GM23248 (cell line): ENCODE measurements at places on chromosomes 5 and 9. TPM values are rescaled to one million over a fixed set of nuclear protein-coding genes. Genes with fewer than 3 reads are reported as not detected.

The RUFY1 gene
- 27.2 and 29.5 TPM in 2 replicates for polyA plus RNA-seq

The XPA gene
- polyA plus RNA-seq = 14.3 and 17.4 TPM in 2 replicates

DNA sequence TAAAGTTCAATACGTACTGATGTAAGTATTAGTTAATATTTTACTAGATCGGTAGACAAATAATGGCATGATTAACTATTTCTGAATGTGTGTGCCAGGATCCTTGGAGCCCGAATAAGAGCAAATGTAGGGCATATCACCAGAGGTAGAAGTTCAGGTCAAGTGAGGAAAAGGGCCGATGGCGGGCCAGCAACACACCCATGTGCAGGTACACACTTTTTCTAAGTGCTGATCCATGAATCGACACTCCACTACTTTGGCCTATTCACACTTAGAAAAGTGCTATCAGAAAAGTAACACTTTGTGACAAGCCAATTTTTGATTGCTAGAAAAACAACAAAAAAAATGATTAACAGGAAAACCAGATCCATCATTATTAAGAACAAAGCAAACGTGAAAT, 150.3 kb downstream of the AUH start:
- H3K4me3 ChIP-seq = peak overlapping the region; percentile 66; the same call in 1 of the 2 replicates
- no peaks in the 10 kb centered on the region for H3K27me3 ChIP-seq
- H3K27ac ChIP-seq = no peak overlapping the region
- no peaks in the 10 kb centered on the region for H3K36me3 ChIP-seq

DNA sequence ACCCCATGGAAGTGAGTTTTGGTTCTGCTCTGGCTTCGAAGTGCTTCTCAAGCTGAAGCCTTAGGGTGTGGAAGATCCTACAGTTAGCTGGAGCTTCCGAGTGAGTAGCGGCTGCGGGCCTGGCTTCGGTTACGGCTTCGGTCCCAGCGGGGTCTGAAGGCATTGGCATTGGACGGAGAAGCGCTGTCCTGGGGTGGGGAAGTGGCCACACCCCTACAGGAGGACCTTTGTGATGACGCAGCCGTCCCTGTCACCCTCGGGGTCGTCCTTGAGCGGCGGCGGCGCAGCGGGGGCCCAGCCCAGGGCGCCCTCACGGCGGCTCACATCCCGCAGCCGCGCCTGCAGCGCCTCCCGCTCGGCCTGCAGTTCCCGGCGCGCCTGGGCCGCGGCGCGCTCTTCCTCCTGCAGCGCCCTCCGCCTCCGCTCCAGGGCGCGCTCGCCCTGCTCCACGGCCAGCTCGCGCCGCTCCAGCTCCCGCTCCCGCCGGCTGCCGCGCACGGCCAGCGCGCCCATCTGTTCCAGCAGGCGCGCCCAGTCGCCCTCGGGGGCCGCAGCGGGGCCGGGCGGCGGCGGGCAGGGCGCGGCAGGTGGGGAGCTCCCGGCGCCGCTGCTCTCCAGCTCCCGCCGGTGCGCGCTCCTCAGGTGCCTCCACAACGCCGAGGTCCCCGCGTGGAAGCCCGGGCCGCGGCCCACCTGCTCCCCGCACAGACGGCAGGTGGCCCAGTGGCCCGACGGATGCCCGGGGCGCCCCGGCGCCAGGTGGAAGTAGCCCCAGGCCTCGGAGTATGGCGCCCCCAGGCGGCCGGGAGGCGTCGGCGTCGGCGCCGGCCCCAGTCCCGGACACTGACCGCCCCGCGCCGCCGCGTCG, 9.9 kb downstream of the ZBED3 start:
- no peaks in the 10 kb centered on the region for H3K27me3 ChIP-seq
- H3K4me3 ChIP-seq = peak overlapping the region; percentile 58
- DNase-seq = peak; percentile 85
- H3K27ac ChIP-seq = no peak overlapping the region
- peaks cover 9% of the 10 kb centered on the region for H3K4me1 ChIP-seq

DNA sequence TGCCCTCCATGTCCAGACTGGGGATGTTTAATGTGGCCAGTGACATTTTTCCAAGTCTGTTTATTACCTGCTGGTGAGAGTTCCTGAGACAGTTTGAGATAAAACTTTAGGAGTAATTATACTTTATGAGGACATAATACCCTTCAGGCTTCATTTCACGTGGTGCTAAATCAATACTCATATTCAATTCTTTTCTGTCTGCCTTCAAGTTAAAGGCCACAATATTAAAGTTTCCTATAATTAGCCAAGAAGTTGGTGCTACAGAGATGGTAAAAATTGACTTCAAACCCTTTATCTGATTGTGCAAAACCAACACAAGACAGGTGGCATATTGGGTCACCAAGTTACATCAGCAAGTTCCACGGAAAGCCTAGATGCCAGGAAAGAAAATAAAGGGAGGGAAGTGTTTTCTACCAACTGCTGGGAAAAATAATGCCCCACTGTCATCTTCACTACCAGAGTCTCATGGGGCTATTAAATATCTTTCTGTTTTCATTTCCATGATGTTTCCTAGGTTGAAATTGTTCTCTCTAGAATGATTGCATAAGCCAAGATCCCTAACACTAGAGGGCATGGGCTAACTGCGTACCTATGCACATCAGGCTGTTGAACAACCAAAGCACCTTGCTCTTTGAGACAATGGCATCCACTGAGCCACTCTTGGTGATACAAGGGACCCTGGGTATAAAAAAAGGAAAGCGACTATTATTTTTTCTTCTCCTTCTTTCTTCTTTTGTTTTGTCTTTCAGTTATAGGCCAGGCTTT, 68.7 kb downstream of the INSYN2B start:
- no peak for DNase-seq
- no peaks in the 10 kb centered on the region for H3K36me3 ChIP-seq
- no peak overlapping the region for H3K4me3 ChIP-seq
- no peaks in the 10 kb centered on the region for H3K27me3 ChIP-seq
- no peak overlapping the region for H3K27ac ChIP-seq
- H3K4me1 ChIP-seq = peaks cover 15% of the 10 kb centered on the region

DNA sequence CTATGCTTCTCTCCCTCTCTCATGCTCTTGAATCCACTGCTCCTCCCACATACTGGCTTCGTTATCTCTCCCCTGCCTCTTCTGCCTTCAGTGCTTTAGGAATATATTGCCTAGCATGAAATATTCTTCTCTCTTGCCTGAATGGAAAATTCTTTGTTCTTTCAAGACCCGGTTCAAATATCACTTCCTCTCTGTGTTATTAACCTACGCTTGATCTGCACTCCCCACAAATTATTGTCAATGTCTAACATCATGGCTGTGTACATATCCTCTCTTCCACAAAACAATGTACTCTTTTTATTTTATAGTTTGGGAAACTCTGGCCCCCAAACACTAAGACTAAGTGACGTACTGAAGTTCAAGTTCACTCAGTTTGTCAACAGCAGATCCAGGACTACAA, 211.0 kb downstream of the SEC61B start:
- no peak overlapping the region for H3K4me3 ChIP-seq
- H3K4me1 ChIP-seq = peaks cover 36% of the 10 kb centered on the region

GRCh38 chr5:117118499-117118898, 543.9 kb upstream of the SEMA6A start:
- no peaks in the 10 kb centered on the region for H3K4me1 ChIP-seq
- DNase-seq = no peak
- H3K27me3 ChIP-seq = no peaks in the 10 kb centered on the region
- no peak overlapping the region for H3K27ac ChIP-seq
- H3K36me3 ChIP-seq = no peaks in the 10 kb centered on the region

- H3K36me3 ChIP-seq = no peaks in the 10 kb centered on the region
- H3K4me3 ChIP-seq = no peak overlapping the region
- no peaks in the 10 kb centered on the region for H3K27me3 ChIP-seq
- DNase-seq = no peak
- peaks cover 16% of the 10 kb centered on the region for H3K4me1 ChIP-seq
These were observed 265.8 kb downstream of the SYK start for GRCh38 chr9:91067306-91067860.

DNA sequence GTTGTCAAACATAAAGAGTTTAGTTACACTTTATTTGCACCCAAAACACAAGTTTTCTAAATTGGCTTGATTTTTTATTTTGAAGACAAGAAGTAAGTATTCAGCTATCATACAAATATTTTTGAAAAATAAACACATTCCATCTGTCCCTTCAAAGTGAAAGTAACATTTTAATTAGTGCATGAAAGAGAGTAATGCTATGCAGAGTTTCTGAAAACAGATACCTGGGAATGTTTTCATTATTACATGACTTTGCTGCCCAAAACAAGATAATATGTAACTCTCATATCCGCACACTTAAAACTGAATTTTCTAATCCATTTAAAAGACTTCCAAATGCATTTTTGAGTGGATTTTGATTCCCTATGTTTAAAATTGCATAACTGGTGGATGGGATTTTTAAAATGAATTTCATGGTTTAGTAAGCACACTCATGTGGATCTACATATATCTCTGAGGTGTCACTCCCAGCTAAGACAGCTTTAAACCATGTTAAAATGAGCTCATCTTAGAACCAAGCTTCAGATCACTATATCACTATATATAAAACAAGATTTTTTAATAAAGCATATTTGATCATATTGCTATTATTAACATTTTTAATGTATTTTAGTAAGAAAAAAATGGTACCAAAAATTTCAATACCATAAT, 127.5 kb downstream of the ATPSCKMT start:
- DNase-seq = no peak
- no peaks in the 10 kb centered on the region for H3K27me3 ChIP-seq
- H3K27ac ChIP-seq = no peak overlapping the region
- no peaks in the 10 kb centered on the region for H3K36me3 ChIP-seq
- no peak overlapping the region for H3K4me3 ChIP-seq

DNA sequence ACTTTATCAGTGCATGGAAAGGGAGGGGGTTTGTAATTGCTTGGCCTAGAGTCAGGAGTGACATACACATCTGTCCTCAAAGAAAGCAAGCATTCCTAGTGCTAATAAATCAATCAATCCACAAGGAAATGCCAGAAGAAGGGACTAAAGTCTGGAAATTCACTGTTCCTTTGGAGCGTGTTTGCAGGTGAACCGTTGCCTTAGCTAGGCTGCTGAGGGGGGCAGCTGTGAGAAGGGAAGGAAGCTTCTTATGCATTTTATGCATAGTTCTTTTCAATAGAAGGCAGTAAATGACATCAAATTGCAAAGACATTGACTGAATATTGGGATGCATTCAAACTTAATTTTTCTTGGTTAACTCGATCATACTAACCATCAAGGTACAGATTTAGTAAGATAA, 1092.5 kb upstream of the SEMA6A start:
- no peak overlapping the region for H3K4me3 ChIP-seq
- no peaks in the 10 kb centered on the region for H3K27me3 ChIP-seq
- no peak for DNase-seq

- H3K36me3 ChIP-seq = peaks cover 2% of the 10 kb centered on the region; the same call in 1 of the 2 replicates
- no peaks in the 10 kb centered on the region for H3K27me3 ChIP-seq
- H3K4me1 ChIP-seq = peaks cover 53% of the 10 kb centered on the region
- peak overlapping the region; percentile 92 for H3K4me3 ChIP-seq
- peak overlapping the region; percentile 92 for H3K27ac ChIP-seq
These were observed 485 bp downstream of the TGFBR1 start for GRCh38 chr9:99105152-99106043.
